ENCODE measurements at places on chromosomes 12 and 14.

DNA sequence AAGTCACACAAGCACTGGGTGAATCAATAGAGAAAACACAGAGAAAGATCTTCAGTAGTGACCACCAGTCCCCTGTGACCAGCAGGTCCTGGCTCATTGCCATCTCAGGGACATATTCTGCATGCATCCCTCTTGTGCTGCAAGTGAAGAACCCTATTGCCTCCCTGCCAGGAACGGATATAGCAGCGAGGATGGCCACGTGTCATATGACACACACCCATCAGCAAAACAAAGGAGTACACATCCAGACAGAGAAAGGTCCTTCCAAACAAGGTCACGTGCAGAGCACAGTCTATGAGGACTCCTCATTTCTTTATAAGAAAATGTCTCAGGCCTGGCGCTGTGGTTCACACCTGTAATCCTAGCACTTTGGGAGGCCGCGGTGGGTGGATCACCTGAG lies 638.4 kb downstream of the FLRT2 start:
- DNase-seq = no peak

DNA sequence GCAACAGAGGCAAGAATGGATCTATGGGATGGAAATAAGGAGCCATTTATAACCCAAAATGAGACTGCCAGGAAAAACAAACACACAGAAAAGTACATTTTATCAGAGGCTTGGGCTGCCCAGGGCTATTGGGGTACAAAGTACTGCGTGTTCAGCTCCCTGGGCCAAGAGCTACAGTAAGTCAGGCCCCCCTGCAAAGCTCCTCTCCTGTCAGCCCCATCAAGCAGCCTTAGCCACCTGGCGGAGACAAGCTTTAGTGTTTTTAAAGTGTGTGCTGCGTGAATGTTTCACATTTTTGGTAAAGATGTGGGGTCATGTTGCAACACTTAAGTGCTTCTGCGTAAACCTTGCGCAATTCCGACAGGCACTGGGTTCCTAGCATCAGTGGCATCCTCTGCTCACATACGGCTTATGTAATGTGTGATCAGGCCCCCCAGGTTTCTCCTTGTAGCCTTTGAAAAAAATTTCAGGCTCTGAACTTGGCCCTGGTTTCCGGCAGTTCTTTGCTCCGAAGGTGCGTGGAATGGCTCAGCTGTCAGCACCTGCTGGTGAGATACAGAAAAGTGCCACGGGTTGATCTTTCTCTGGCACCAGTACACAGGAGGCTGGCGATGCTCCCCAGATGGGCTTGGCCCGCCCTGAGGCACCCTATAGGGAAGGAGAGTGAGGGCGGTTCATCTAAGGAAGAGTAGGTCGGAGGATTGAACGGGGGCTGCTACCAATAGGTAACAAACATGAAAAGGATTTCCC lies 198.7 kb upstream of the EEA1 start:
- no peak for DNase-seq

DNA sequence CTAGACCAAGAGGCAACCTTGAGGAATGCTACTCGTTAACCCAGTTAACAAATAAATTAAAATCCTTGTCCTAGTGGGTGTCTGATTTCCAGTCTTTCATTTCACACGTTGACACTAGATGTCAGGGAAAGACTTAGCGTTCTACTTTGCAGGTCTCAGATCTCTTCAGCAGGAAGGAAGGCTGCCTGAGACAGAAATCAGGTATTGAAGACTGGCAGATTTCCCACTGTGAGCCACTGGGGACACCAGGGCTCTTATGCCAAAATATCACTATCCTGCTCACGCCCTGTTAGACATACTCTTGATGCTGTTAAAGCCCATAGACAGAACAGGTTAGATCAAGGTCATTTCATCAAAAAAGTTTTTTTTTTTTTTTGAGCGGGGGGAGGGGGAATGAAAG lies 33.0 kb downstream of the EMP1 start:
- no peak for DNase-seq

DNA sequence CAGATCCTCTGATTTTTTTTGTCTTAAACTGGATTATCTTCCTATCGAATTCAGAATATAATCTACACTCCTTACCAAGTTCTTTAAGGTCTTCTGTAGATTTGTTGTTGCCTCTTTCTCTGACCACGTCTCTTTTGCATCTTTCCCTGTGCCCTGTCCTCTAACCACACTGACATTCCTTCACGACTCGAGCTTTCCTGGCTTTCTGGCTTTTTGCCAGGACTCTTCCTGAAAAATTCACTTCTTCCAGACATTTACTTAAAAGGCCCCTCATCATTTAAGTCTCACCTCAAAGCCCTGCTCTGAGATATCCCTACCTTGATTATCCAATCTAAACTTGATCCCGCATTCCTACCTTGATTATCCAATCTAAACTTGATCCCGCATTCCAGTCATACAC lies 422.3 kb upstream of the DCN start:
- DNase-seq = no peak

DNA sequence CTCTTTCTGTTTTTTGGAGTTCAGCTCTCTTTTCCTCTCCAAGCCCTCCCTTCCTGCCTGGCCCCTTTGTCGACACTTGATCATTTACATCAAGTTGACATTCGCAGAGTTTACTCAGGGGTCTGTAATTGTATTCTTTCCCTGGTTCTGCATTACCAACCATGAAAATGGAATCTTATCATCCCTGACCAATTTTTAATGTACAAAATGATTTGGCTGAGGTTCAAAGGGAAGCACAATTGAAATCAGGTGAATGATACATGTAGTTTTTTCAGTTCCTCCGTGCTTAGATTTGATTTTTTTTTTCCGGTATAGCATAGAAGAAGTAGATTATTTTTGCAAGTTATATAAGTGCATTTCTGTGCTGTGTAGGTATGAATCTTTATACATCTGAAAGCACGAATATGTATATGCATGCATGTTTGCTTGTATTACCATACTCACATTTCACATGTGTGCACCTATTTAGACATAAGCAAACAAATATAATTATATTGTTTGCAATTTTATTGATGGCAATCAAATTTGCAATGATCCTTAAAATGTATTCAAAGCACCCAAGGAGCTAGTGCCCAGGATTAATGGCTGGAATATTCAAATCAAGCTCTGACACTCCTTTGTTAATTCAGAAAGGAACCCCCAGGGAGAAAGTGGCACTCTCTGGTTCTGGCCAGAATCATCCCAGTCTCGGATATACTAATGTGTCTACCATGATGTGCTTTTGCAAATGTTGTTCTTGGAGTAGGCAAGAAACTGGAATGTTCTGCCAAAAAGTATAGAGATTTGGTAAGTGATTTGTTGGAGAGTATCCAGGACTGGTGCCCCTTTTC lies 189.3 kb downstream of the VRK1 start:
- no peak for DNase-seq

DNA sequence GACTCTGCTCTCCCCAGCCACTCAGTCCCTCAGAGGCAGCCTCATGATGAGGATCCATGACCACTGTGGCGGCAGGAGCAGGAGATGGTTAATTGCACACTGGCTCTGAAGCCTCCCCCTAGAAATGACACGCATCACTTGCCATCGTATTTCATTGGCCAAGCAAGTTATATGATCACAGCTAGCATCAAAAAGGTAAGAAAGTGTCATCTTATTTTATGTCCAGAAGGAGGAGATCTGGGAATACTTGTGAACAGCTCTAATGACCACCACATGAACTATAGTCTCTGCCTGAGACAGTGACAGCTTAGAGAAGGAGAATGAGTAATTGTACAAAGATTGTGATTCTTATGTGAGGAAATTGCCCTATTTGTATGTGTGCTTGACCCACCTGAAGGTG lies 363.4 kb downstream of the NUAK1 start:
- no peak for DNase-seq

DNA sequence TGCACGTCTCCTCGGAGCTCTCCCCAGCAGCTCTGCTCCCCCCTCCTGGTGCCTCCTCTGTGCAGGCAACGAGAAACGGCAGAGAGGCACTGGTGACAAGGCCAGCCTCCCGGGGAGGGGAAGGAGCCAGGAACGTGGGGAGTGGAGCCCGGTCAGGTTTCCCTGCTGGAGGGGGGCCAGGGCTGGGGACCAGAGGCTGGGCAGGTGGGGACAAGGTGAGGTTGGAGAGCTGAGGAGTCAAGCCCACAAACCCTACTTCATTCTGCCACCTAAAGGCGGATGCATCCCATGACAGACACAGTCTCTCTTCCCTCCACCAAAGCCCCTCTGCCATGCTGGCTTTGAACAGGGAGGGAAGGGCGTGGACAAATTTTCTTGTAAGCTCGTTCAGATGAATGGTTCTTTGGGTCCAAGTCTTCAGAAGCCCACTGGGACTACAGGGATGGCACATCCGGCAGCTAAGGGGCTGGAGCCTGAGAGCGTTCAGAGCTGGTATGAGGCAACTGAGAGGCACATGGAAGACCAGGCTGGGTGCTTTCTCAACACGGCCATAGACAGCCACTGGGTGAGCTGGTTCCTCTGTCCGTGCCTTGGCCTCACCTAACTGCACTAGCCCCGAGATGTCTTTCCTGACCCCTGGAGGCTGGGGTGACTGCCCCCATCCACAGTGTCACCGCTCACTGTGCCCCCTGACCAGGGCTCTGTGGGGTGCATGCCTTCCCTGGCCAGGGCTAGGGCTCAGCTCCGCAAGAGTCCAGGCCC lies 105.9 kb downstream of the RBM19 start:
- DNase-seq = no peak

- DNase-seq = no peak
These were observed 21.6 kb downstream of the SYNDIG1L start for GRCh38 chr14:74404435-74404834.

GRCh38 chr14:71438684-71439083 lies 493.5 kb upstream of the RGS6 start:
- DNase-seq = no peak

- DNase-seq = no peak
These were observed 7.1 kb upstream of the WASHC4 start for GRCh38 chr12:105100207-105100985.

DNA sequence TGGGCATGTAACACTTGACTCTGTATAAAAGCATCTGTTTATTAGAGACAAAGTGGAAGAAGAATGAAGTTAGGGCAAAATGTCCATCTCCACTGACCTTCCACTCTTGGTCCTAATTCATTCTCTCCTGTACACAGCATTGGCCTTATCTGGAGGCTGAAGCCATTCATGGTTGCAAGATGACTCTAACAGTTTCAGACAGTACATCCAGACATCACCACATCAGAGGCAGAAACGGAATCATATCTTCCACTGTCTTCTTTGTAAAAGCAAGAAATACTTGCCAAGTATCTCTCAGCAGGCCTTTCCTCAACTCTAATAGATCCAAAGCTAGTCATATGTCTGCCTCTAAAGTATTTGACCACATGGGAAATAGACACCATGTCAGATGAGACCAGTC lies 41.1 kb downstream of the PTHLH start:
- no peak for DNase-seq

DNA sequence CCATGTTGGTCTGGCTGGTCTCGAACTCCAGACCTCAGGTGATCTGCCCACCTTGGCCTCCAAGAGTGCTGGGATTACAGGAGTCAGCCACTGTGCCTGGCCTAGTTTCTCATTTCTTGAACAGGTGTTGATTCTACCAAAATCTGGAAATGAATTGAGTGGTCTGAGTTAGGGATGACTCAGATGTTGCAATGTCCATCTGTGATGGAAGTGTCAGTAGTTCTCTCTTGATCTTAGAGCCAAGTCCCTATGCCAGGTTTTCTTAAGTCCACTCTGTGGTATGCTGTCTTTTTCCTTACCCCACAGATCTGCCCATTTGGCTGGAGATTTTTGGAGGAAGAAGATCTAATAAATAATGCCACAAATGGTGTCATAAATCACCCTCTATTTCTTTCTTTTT lies 12.6 kb downstream of the SNAPC1 start:
- DNase-seq = no peak

DNA sequence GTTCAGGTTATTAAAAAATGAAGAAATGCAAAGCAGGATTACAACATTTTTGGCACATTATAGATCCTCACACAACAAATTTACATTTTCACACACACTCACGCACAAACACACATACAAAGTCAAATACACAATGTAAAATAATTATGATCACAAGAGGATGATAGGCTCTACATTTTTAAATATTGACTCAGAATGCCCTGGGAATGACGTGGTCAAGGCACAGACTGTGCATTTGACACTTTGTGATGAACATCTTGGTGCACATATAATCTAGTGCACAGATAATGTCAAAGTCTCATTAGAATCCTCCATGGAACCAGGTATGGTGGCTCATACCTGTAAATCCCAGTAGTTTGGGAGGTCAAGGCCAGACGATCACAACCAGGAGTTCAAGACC lies 49.4 kb downstream of the DPF3 start:
- no peak for DNase-seq

DNA sequence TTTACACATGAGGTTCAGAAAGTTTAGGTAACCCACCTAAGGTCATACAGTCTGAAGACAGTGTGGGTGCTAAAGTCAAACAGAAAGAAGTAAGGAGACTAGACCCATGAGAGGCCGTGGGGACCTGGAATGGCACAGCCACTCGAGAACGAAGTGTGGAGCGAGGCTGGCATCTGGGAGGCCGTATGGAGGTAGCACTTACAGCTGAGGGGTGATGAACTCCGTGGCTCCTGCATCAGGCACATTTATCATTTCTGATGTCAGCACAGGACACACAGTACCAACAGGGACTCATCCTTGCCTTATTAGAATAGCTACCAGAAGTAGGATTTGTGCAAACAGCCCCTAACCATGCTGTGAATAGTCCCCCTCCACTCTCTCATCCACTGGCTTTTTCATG lies 30.5 kb downstream of the CRACR2A start:
- DNase-seq = no peak

DNA sequence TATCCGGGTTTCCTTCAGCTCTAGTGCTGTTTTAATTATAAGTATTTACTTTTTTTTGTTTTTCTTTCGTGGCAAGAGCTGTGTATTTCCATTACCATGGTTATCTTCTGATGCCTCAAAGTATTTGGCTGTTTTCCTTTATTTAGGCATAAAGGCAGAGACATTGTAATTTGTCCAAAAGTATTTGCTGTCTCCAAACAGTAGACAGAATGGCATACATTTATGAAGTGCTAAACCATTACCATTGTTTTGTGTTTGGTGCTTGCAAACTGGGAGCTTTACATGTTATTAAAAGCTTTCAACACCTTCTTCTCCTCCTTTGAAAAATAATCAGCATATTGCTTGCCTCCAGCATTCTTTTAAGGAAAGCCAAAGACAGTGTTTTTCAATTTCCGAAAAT lies 46.3 kb downstream of the FLRT2 start:
- DNase-seq = no peak

- no peak for DNase-seq
These were observed 481.8 kb downstream of the TMEM117 start for GRCh38 chr12:44317651-44318126.

DNA sequence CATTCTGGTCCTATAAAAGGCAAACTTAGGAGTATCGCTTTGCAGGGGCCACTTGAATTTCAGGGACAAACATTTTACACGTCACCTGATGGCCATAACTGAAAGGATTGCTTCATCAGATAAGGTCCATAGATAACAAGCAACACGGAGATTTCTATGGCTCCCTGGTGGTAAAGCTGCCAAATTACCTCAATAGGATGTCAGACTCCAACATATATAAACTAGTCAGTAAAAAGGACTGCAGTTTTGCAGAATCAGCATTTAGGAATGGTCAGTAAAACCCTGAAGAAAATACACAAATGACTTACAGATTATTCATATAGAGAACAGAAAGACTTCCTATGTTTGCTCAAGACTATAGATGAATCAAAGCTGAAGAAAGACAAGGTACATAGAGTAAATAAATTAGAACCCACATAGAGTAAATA lies 66.1 kb upstream of the GRIP1 start:
- DNase-seq = no peak

Measured in stimulated activated CD4-positive, alpha-beta T cell treated with anti-CD3 and anti-CD28 coated beads, Interleukin-1b, Interleukin-23, amount 100 ng/mL, for 1 hour (primary cell).